ENCODE measurements at places on chromosomes 1 and 21.

GRCh38 chr21:39105341-39105765 lies 77.9 kb downstream of the PSMG1 start:
- DNase-seq: no peak

DNA sequence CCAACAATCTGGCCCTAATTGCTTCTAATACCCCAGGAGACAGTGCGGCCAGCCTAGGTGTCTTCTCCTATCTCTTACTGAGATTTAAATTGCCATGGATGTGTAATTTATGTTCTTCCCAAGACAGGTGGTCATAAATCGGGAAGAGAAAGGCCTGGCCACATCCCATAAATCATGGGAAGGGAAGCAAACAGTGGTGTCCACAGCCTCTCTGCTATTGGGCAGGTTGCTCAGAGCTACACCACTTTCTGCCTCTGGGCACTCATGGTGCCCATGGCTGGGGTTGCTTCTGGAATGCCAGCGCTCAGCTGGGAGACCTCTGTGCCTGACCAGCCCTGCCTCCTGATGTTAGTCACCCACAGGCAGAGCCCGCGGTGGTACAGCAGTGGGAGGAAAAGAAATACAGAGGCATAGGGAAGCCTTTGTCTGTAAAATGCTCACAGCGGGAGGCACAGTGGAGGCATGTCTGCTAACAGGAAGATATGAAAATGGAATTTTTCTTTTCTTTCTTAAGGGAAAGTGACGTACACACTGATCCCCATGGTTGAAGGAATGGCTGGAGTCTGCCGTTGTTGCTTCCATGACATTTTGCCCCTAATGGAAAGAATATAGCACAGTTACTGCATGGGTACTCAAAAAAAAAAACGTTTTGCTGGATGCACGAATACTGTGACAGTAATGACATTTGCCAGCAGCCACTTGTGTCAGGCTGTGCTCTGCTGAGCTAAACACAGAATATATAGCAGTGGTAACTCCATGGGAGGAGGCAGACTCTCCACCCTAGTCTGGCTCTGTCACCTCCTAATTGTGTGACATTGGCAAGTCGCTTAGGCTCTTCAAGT lies 21.9 kb downstream of the MTARC1 start:
- DNase-seq: no peak

DNA sequence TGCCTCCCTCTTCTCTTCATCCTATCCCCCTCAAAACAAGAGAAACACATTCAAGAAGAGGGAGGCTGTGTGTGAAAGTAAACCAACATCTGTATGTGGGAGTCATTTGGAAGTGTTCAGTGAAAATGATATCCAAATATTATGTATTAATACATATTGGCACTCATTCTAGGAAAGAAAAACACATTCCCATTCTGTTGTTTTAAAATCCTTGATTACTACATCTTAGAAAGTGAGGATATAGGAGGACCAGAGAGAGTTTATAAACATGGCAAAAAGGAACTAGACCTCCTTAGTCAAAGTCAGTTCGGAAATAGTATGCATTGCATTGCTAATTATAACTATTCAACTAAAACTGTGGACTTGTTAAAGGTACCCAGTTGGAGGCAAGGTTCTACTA lies 786.6 kb downstream of the ADGRL2 start:
- no peak for DNase-seq

DNA sequence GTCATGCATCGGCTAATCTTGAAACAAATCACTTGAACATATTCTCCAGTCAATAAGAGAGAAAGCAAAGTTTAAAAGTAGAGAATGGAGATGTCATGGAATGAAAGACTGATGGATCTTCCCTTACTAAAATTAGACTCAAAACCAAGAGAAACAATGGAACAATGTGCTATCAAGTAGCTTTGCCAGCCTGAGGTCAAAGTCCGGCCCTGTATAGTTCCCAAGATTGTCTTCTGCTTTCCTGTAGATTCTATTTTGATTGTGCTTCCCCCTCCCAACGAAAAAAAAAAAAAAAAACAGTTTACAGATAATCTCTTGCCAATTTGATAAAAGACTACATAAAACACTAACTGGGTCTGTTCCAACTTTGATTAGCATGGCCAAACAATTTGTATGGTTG lies 40.8 kb upstream of the KIRREL1 start:
- DNase-seq: no peak

DNA sequence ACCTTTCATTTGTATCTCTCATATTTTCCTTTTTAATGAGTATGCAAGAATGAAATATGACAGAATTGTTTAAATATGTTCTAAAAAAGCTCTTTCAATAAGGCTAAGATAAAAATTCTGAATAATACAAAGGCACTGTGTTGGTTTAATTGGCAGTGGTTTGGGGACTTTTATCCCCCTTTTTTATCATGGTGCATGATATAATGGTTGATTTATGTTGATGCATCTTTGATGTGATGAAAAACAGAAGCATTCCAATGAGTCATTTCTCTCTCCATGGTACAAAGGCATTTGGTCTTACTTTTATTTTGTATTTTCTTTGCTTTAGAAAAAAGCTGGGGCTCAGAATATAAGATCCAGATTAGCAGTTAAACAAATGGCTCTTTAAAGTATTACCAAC lies 127.2 kb upstream of the GREM2 start:
- no peak for DNase-seq

- DNase-seq: no peak
Observed at GRCh38 chr1:100661176-100661575, 58.4 kb upstream of the VCAM1 start.

GRCh38 chr1:244316407-244316806 lies 135.3 kb downstream of the ADSS2 start:
- DNase-seq: no peak

DNA sequence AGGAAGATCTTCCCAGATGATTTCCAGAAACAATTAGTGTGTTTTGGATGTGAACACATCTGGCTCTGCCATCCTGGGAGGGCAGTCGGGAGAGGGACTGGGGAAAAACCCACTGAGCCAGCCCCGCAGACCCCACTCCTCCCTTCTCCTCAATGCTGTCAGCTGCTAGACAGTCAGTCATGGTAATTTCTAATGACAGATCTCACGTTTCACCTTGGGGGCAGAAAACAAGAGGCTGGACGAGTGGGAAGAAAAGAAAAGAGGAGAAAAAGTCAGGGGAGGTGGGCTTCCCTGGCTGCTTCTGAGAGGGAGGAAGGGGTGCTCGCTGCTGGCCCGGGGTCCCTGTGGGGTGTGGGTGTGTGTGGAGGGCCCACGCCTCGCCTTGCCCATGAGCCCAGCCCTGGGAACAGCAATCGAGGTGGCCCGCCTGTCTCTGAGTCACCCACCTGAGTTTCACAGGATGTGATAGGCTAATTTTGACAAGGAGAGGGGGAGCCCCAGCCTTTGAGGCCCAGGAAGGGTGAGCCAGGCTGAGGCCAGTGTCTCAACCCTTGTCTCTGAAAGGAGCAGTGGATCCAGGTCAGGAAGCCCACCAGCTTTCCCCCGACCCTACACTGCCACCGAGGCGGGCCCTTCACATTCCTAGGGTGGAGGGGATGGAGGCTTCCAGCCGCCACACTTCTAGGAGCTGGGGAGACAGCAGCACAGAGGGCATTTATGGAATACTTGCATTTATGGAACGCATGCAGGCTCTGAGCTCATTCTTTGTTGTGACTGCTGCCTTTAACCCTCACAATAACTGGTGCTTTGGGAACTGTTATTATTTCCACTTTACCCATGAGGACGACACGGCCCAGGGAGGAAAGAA lies 49.1 kb upstream of the IFNLR1 start:
- no peak for DNase-seq

DNA sequence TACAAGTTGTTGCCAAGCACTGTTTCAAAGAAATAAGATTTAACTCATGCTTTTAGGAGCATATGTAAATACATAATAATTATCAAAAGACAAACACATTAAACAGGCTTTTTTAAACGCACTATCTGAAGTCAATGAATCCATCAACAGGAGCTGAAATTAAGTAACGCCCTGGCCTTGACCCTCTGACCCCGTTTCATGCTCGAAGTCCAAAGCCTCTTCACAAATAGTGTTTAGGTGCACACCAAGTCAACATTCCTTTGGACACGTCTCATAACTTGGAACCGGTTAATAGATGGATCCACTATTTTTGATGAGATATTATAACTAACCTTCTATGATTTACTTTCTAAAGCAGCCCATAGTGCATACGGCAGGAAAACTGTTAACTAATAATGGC lies 209.3 kb downstream of the GABPA start:
- DNase-seq: no peak
